ENCODE measurements at places on chromosomes 16 and 17.
A peak's percentile ranks its signal among the peaks of the same experiment; 100 is the strongest.

DNA sequence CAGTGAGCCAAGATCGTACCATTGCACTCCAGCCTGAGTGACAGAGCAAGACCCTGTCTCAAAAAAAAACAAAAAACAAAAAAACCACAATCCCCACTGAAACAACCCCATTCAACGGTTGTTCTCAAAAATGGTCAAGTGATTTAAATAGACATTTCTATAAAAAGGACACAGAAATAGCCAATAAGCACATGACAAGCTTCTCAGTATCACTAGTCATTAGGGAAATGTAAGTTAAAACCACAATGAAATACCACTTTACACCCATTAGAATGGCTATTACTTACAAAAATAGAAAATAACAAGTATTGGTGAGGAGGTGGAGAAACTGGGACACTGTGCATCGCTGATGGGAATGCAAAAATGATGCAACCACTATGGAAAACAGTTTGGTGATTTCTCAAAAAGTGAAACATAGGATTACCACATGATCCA is 26.6 kb upstream of the MYLK3 start:
- no peak for DNase-seq

- DNase-seq: no peak
Observed at GRCh38 chr16:35690413-35690812, 2231.0 kb downstream of the TP53TG3F start.

DNA sequence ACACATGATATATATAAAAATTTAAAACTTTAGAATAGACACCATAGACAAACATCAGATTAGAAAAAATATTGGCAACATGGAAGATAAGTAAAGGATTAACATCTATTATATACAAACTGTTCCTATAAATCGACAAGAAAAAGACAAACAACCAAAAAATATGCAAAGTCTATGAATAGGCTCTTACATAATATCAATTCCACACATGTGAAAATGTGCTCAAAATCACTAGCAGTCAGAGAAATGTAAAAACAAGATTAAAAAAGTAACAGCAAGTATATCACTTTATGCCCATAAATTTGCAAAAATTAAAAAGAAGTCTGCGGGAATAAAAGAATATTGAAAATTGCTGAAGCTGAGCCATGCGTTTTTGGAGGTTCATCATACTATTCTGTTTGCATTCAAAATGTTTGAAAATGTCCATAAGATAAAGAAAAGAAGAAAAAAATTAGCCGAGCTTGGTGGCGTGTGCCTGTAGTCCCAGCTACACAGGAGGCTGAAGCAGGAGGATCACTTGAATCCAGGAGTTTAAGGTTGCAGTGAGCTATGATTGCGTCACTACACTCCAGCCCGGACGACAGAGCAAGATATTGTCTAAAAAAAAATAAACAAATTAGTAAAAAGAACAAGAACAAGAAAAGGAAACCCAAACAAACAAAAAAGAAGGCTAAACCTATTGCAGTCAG is 11.2 kb upstream of the ERN2 start:
- DNase-seq: no peak

DNA sequence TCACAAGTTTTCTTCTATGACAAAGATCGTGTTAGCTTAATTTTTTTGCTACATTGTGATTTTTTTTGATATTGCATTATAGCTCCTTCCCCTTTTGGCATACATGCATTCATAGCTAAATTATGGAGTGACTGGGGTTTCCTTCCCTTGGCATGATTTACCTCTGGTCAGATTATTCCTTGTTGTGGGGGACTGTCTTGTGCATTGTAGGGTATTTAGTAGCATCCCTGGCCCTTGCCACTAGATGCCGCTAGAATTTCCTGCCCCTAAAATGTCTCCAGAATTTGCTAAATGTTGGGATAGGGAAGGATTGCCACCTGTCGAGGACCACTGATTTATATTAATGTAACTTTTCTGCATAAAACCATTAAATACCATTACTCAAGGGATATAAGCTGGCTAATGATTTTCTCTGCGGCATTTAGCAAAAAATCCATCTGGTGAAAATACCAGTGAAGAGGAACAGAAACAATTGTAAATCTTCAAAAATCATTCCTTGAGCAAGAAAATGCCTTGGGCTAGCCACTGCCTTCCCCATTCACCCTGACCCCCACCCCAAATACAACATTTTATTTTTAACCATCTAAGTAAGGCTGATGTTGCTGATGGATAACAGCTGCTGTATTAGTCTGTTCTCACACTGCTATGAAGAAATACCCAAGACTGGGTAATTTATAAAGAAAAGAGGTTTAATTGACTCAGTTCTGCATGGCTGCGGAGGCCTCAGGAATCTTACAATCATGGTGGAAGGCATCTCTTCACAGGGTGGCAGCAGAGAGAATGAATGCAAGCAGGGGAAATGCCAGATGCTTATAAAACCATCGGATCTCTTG is 195.2 kb downstream of the MAP2K6 start:
- DNase-seq: peak; percentile 60

DNA sequence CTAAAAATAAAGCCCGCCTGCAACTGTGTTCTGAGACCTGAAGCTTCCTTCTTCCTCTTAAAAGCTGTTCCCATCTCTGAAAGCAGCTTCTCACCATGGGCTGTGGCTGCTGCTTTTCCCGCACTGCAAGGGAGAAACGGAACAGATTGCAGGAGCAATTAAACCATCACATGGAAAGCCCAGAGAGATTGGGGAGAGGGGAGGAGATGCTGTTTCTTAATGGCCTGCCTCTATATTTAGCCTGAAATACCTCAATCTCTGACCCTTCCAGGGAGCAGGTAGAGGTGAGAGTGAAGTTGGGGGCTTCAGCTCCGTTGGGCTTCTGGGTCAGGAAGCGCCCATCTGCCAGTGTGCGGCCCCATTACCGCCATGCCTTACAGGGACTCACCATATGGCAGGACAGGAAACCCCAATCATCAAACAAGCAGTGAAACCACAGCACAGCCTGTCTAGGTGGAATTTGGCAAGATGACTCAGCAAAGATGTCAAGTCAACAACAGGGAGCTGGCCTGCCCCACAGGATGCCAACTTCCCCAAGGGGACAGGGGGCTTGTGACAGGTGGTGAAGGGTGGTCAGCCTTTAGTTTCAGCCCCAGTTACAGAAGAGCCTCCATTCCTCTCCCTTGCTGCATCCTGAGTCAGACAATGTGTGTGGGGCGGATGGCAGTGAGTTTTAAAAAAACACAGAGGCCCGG is 286.6 kb upstream of the CCL2 start:
- peak; percentile 10 for DNase-seq

GRCh38 chr17:73521376-73521775 is 122.9 kb downstream of the SDK2 start:
- no peak for DNase-seq

- no peak for DNase-seq
Observed at GRCh38 chr16:22314661-22315626, 17.7 kb downstream of the POLR3E start.

- no peak for DNase-seq
Observed at GRCh38 chr17:33390479-33391176, 97.5 kb upstream of the ASIC2 start.

DNA sequence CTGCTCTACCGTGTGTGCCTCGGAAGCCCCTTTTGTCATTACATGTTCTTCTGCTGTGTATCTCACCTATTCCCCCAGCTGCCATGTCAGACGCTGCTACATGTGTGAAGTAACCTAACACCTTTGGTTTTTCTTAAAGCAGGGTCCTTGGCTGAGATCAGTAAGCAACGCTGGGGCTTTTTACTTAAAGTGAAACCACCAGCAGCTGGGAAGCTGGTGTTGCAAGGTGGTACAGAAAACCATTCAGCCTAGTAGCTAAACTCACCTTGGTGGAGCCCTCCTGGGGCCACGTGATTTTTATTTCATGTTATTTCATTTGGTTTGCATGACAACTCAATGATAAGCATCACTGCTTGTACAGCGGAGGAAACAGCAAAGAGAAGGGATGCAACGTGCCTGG is 62.6 kb downstream of the PLCG2 start:
- DNase-seq: no peak

DNA sequence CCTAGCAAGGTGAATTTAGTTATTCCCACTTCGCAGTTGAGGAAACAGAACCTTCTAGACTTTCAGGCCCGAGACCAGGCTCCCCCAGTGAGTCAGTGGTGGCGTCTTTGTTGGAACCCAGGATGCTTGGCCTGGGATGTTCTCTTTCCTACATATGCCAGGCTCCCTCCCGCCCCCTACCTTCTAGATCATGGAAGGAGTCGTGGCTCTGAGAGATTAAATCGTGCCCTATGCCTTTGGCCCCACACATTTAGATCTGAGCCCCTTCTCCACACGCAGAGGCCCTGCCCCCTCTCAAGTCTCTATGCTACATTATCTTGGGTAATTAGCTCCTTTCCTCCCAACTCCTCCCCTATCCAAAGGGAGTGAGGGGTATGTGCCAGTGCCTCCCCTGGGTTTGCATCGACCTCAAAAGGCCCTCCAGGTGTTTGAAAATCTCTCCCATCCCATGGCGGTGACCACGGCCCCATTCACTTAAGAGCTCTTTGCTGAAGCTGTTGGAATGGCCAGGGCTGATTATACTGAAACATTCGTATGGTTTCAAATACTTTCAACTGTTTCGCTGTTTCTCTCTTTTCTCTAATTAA is 3.0 kb downstream of the NGFR start:
- DNase-seq: no peak

DNA sequence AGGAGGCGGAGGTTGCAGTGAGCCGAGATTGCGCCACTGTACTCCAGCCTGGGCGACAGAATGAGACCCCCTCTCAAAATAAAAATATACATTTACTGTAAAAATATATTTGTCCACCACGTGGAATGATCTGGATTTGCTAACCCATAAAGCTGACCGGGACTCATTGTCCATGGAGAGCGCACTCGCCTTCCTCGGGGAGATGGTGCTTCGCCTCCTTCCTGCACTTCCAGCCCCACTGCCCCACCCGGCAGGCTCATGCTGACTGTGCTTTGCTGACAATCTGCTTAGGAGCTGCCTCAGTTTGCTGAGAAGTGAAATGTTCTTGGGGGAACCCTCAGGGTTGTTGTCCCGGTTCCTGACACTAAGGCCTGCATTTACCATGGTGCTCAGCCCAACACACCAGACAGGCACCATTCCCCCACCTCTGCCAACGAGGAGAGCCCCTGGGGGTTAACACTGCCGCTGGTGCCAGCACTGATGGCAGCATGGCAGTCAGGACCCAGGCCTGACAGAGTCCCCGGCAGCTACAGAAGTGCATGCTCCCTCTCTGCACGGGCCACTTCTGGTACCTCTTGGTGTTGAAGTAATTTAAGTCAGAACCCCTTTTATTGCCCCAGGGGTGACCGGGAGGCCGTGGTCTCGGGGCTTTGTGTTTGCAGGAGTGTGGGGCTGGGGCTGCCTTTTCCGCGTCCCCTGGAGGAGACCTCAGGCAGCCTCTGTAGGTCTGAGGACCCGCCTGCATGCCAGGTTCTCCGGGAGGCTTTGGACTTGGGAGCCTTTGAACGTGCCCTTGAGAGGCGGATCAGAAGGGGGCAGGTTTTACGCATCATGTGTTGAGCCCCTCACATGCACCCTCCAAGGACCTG is 2.5 kb downstream of the NUBP2 start:
- DNase-seq: no peak

GRCh38 chr16:12628536-12628935 is 175.2 kb downstream of the CPPED1 start:
- DNase-seq: no peak

- peak; percentile 76 for DNase-seq
Observed at GRCh38 chr17:60720763-60721531, 43.3 kb downstream of the BCAS3 start.

DNA sequence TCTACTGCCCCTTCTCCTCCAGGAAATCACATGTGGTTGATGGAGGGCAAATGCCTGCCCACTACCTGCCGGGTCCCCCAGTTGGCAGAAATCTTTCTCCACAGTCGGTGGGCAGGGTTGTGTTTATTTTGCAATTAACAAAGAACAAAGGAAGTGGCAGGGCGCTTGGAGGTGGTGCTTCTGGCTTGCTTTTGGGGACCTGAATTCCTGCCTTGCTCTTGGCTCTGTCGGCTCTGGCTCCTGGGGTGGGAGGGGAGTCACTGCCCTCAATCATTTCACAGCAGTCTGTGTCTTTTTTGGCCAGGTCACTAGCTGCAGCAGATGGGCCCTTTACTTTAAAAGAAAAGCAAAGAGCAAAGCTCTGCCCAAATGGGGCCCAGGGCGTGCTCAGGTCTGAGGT is 69.2 kb downstream of the C16orf78 start:
- no peak for DNase-seq

- no peak for DNase-seq
Observed at GRCh38 chr16:55379371-55379770, 55.4 kb downstream of the IRX6 start.

DNA sequence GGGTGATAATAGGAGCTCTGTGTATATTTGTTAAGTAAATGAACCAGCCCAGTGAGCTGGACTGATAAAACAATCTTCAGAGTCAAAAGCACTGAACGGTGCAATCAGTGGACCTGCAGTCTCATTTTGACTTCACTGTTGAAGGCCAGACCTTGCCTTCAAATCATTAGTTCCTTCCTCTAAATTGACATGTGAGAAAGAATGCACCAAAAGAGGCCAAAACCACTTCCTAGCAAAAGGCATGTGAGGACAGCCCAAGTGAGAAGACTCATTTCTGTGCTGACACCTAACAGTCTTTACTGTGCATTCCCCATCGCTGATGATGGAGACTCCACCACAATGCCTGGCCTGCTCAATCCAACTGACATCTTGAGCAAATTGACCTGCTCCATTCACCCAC is 10.6 kb downstream of the GTF3C1 start:
- no peak for DNase-seq

- no peak for DNase-seq
Observed at GRCh38 chr17:47866941-47867340, 16.0 kb upstream of the SP6 start.

GRCh38 chr17:17422641-17423040 is 54.2 kb upstream of the MED9 start:
- DNase-seq: no peak

DNA sequence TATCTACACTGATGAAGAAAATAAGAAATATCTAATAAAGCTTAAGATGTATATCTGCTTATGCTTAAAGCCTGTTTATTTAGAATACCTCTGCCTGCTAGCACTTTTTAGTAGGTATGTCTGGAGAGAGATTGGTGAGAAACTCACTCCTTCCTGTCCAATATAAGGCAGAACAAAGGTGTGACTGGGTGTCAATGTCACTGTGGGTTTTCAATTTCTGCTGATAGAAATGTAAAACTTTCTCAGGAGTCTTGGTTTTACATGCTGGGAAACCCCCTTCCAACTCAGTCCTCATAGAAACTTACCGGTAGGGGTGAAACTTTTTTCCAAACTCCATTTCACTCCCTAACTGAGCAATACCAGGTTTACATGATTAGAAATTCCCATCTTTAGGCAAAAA is 17.8 kb upstream of the MPHOSPH6 start:
- DNase-seq: no peak

- no peak for DNase-seq
Observed at GRCh38 chr17:78128551-78129350, at the start of gene TMC6. TMC6 (minus strand) TSS chr17:78128755; CDS start chr17:78126832, 1,923 bp downstream.

GRCh38 chr17:8793649-8794048 is 5.5 kb downstream of the MFSD6L start:
- DNase-seq: no peak

GRCh38 chr17:54945231-54945630 is 23.2 kb downstream of the COX11 start:
- no peak for DNase-seq
